ENCODE measurements at places on chromosomes 5 and 9.

DNA sequence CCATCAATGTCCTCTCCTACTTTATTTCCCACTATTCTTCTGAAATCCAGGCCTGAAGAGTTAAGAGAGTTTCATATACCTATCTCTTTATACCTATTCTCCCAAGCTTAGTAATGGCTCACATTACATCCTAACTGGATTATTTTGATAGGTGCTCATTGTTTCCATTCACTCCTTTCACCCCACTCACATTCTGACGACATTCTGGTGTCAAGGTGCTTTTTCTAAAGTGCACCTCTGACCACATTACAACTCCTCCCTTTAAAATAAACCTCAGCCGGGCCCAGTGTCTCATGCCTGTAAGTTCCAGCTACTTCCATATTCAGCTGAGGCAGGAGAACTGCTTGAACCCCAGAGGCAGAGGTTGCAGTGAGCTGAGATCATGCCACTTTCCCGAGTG is 417.1 kb downstream of the BNC2 start:
- H3K4me3 ChIP-seq = no peak overlapping the region
- H3K27me3 ChIP-seq = no peaks in the 10 kb centered on the region
- DNase-seq = no peak
- no peak overlapping the region for H3K27ac ChIP-seq

- no peaks in the 10 kb centered on the region for H3K36me3 ChIP-seq
- peaks cover 23% of the 10 kb centered on the region for H3K4me1 ChIP-seq
- no peak overlapping the region for H3K27ac ChIP-seq
- no peak overlapping the region for H3K4me3 ChIP-seq
- no peaks in the 10 kb centered on the region for H3K27me3 ChIP-seq
Measured at GRCh38 chr9:136570191-136570845, 24.5 kb upstream of the NOTCH1 start.

DNA sequence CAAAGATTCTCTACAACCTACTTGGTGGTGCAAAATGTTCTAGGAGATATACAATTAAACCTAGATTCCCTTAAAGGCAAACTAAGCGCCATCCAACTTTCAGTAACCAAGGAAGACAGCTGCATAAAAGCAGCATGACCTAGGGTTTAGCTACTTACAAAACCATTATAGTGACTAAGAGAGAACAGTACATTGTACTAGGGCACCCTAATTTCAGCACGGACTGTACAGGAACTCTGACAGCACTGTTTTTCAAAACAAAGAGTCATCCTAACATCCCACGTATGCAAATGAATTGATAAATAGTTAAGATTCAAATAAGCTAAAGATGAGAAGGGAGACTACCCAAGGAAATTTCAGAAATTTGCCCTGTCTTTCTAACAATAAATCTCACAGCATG is 30.0 kb downstream of the STRBP start:
- no peak overlapping the region for H3K27ac ChIP-seq
- no peaks in the 10 kb centered on the region for H3K36me3 ChIP-seq
- no peak for DNase-seq
- no peaks in the 10 kb centered on the region for H3K27me3 ChIP-seq

DNA sequence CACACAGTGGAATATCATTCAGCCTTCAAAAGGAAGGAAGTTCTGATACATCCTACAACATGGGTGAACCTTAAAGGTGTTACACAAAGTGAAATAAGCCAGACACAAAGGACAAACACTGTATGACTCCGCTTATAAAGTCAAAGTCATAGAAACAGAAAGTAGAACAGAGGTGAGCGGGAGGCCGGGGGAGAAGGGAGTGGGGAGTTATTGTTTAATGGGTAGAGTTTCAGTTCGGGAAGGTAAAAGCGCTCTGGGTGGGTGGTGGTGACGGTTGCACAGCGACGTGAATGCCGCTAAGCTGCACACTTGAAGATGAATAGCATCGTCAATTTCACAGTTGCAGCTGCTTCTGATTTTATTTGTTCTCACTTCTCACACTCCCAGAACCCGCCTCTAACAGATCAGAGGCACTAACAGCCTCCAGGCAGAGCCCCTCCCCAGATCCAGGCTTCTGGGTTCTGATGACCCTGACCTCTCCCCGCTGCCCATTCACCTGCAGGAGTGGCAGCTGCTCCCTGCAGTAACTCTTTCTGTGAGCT is 34.1 kb downstream of the BNIP1 start:
- no peak overlapping the region for H3K27ac ChIP-seq

DNA sequence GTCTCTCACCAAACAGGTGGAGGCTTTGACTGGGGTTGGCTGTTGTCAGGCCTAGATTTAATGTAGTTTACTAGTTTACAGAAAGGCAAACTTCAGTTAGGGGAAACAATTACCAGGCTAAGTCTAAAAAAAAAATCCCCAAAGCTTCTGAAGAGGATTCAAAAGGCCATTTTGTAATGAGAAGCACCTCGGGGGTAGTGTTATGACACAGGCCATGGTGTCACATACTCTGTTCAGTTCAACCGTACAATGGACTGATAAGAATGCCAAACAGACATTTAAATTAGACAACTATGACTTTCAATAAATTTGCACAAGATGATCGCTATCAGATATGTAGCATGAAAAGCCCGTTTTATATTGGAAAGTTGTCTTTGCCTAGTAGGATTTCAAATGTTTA is 120.1 kb upstream of the PCA3 start:
- no peaks in the 10 kb centered on the region for H3K36me3 ChIP-seq
- H3K4me3 ChIP-seq = no peak overlapping the region
- no peak for DNase-seq
- peaks cover 13% of the 10 kb centered on the region for H3K4me1 ChIP-seq
- H3K27ac ChIP-seq = no peak overlapping the region

- no peak for DNase-seq
- H3K4me1 ChIP-seq = peaks cover 9% of the 10 kb centered on the region
- no peaks in the 10 kb centered on the region for H3K27me3 ChIP-seq
- no peak overlapping the region for H3K4me3 ChIP-seq
Measured at GRCh38 chr5:149635394-149635793, 54.1 kb downstream of the ARHGEF37 start.

All from mesendoderm (in vitro differentiated cells).